ENCODE measurements at places on chromosomes 13 and 19. TPM values are rescaled to one million over a fixed set of nuclear protein-coding genes. Genes with fewer than 3 reads are reported as not detected.

Gene MCEMP1
- total RNA-seq, result 0.17 TPM

Gene OR7C1
- total RNA-seq, result not detected

Gene SSC5D
- 6.8 TPM for total RNA-seq

Gene CDX2
- total RNA-seq, result not detected

Gene HMG20B
- total RNA-seq, result 36.6 TPM
